Activated CD4-positive, alpha-beta T cell treated with anti-CD3 and anti-CD28 coated beads, Interleukin-2, Interleukin-6, amounts not matched to agents 100 ng/mL and 50 ng/mL, durations not matched to agents 16 hours and 8 hours (primary cell): ENCODE measurements at places on chromosomes 4 and X.
A peak's percentile ranks its signal among the peaks of the same experiment; 100 is the strongest.

- DNase-seq = no peak
Observed at GRCh38 chr4:121720109-121720508, 23.3 kb upstream of the ANXA5 start.

DNA sequence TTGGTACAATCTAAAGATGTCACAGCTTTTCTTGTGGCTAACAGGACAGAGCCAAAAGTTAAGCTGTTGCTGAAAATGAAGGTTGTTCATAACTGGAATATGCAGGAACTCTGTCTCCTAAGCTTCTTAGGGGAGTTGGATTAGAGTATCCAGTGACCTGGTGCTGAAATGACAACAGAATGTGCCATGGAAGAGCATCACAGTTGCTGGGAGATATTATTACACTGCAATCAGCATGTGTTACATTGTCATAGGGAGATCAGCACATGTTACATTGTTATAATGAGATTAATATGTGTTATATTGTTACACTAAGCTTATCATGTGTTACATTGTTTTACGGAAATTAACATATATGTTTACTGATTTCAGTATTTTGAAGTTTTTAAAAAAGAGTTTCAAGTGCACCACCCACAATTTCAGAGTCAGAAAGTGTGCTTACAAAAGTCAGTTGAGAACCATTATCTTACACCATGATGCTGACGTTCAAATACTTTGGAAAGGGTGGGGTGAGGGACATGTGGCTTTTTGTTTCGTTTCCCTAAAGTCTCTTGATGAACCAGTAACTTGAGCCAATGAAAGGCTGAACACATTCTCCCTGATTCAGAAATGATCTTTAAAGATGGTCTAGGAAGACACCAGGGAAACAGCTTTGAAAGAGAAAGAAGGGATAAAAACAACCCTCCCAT is 113.4 kb downstream of the DRD5 start:
- DNase-seq = no peak

GRCh38 chr4:147940171-147940570 is 208.3 kb downstream of the ARHGAP10 start:
- peak; percentile 31 for DNase-seq

GRCh38 chrX:133646719-133647116 is 231.4 kb upstream of the GPC4 start:
- no peak for DNase-seq

DNA sequence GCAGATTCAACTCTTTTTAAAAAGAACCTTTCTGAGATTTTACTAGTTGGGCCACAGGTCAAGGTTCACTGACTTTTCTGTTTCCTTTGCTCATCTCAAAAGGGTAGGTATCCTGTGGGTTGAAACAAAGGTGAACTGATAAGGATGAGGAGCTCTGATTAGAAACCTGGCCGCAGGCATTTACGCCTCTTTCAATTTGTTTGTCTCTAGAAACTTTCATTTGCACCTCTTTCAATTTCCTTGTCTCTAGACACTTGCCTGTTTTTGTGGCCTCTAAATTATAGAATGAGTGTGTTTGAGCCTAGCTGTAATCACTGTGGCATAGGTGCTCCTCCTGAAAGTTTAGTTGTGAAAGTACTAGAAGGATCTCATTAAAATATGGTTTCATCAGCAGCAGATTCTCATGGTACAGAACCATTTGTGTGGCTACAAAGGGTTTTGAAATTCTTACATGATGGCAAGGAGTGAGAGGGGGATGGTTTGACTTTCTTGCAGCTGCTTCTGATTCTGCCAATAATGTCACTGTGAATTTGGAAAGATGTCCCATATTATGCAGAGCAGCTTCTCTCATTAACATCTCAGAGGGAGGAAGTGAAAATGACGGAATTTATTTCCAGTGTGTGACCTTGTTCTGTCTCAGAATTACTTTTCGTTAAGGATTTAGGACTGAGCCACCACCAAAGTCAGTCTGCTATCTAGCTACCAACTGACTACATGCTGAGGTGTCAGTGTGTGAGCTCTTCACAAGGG is 142.2 kb downstream of the SH2D1A start:
- DNase-seq = no peak

DNA sequence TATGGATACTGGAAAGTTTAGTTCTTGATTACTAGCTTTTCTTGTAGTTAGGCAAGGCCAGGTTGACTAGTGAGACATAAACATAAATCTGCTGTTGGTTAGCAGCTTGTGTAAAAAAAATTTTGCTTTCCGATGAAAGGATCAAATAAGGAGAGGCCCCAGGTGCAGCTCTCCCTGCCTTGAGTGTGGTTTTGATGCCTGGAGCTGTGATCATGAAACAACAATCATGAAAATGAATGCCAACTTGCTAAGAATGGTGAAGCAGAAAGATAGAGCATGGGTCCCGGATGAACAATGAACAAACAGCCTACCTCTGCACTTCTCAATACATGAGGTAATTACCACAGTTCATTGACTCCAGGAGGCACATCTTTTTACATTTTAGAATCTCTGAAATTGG is 14.4 kb upstream of the SYP start:
- no peak for DNase-seq

DNA sequence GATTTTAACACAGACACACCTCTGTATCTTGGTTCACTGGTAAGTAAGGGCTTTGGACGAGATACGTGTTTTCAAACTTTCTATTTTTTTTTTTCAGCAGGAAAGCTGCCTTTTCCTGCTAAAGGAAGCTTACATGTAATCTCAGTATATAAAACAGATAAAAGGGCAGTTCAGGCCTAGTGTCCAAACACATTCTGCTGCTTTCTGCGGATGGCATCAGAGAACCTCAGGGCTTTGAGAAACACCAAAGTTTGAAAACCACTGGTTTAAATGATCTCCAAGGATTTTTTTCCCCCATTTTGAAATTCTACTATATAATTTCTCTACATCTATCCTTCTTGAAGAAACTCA is 76.0 kb downstream of the ZAR1 start:
- DNase-seq = no peak

- no peak for DNase-seq
Observed at GRCh38 chr4:99821918-99822503, 5.4 kb downstream of the DAPP1 start.

DNA sequence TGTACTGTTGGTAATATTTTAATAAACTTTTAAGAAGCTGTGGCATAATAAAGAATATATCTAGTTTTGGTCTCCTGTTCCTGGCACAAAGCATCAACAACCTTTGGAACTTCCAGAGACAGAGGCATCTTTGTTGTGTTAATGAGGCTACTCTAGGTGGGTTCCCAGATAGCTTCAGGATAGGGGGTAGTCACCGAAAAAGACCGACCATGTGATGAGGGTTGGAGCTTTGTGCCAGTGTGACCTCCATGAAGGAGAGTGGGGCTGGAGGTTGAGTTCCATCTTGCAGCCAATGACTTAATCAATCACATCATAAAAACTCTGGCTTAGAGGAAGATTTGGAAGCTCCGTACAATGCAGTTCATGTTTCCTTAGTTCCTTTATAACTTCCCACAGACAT is 9.9 kb downstream of the PPAT start:
- DNase-seq = no peak

DNA sequence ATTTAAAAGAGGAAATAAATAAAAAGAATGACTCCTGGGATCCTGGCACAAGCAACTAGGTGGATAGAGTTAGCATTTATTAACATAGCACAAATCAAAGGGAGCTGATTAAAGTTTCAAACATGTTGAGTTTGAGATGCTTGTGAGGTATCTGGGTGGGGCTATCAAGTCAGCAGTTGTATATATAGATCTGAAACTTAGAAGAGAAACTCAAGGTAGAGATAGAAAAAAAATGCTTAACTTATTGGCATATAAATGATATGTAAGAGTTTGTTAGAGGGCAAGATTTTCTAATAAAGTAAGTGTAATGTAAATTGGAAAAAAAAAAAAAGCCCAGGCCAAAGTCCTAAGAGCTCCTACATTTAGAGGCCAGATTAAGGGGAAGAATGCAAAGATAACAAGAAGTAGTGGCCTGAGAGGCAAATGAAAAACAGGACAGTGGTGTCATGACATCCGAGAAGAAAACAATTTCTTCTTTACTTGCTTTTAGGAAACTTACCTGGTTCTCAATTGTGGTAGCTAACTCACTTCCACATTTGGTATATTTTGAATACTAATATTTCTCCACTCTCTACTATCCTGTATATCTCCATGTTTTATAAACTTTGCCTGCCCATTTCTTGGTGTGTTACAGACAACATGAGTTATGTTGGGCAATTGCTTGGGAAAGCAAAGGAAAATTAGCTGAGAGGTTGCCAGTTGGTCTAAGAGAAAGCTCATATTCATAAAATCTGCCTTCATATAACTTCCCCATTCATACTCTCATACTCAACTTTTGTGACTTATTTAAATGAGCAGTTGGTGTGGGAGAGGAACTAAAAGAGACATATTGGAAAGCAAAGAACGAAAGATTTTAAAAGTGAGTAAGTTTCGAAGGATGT is 169.2 kb downstream of the PARM1 start:
- no peak for DNase-seq
